ENCODE measurements at places on chromosomes 7 and 10. TPM values are rescaled to one million over a fixed set of nuclear protein-coding genes. Genes with fewer than 3 reads are reported as not detected.

SLC26A4 gene
- total RNA-seq = 0.24 TPM

PILRA gene
- 0.31 TPM for total RNA-seq

GNAT3 gene
- total RNA-seq = not detected

MRPL32 gene
- total RNA-seq = 60.0 TPM

IDI2 gene
- total RNA-seq = not detected

DTX2 gene
- 11.6 TPM for total RNA-seq

DNA sequence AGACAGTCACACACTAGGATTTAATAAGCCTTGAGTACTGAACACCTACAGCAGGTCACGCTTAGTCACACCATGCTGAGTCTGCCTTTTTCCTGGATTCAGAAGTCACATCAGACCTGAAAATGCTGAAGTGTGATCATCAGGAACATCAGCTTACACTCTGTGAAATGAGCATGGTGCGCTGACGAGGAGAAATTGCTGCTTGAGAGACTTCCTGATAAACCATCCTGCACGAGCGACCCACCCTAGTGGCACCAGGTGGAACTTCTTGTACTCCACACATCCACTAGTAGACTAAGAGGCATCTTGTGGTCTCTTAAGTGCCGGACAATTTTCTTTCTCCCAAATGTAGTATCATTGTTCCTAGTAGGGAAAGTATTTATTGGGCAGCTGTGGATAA, 51.8 kb upstream of the MRLN start:
- H3K27me3 ChIP-seq = no peaks in the 10 kb centered on the region
- DNase-seq = no peak
- H3K27ac ChIP-seq = no peak overlapping the region
- H3K4me3 ChIP-seq = no peak overlapping the region
- H3K4me1 ChIP-seq = no peaks in the 10 kb centered on the region

DNA sequence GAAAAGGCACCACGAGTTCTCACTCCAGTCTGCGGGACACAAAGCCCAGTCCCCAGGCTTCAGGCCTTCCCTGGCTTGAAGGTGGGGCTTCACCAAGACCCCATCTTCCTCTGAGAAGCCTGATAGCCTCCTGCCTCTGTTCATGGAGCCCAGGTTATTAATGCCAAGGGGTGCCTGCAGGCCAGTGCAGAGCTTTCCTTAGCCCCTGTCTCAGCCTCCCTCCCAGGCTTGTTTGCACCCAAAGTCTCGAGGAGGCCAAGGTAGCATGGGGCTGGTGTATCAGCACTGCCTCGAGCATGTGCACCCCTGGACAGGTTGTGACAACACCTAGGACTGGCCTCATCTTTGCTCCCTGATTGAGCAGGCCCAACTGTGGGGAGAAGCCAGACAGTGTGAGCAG, 108.1 kb upstream of the PCDH15 start:
- no peak for DNase-seq
- no peaks in the 10 kb centered on the region for H3K36me3 ChIP-seq
- H3K27ac ChIP-seq = no peak overlapping the region
- H3K4me1 ChIP-seq = no peaks in the 10 kb centered on the region
- no peak overlapping the region for H3K4me3 ChIP-seq
- no peaks in the 10 kb centered on the region for H3K27me3 ChIP-seq

GRCh38 chr7:26397332-26397731, 105.7 kb downstream of the SNX10 start:
- H3K4me1 ChIP-seq = peaks cover 7% of the 10 kb centered on the region
- H3K4me3 ChIP-seq = no peak overlapping the region
- no peaks in the 10 kb centered on the region for H3K36me3 ChIP-seq
- H3K27me3 ChIP-seq = peaks cover 13% of the 10 kb centered on the region
- no peak overlapping the region for H3K27ac ChIP-seq

DNA sequence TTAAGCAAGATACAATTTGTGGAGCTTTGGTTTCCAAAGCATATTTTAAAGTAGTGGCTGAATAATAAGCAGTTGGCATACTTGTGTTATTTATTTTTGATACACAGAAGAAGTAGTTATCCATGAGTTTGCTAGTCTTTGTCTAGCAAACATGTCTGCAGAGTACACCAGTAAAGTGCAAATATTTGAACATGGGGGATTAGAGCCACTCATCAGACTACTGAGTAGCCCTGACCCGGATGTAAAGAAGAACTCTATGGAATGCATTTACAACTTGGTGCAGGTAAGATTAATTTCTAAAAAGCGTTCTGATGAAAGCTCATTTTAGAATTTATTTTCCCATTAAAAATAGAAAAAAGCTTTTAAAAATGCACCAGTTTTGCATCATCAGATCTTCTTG, 31.4 kb downstream of the ARMC3 start:
- no peak overlapping the region for H3K4me3 ChIP-seq
- peaks cover 6% of the 10 kb centered on the region for H3K27me3 ChIP-seq
- no peaks in the 10 kb centered on the region for H3K4me1 ChIP-seq

- no peaks in the 10 kb centered on the region for H3K27me3 ChIP-seq
- H3K4me3 ChIP-seq = no peak overlapping the region
- peaks cover 59% of the 10 kb centered on the region for H3K4me1 ChIP-seq
- no peaks in the 10 kb centered on the region for H3K36me3 ChIP-seq
- DNase-seq = no peak
Observed at GRCh38 chr10:94409021-94409657, 6.8 kb downstream of the TBC1D12 start.
